ENCODE measurements at places on chromosomes 6 and 20.

GRCh38 chr20:4998160-4998651, 3.1 kb downstream of the SLC23A2 start:
- no peak for DNase-seq

DNA sequence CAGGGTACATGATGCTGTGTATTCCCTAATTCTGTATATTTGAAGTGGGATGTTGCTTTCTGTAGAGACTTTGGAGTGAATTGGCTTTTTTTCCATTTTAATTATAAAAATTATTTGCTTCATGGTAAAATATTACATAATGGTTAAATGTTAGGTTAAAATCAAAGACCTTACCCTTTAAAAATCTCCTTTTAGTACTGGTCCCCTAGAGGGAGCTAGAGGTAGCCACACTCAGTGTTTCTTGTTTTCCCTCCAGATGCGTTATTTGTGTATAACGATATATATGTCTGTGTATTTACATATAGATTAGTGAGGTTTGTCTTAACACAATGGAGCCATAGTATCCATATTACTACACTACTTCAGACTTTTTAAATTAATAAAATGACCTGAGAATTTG, 146.7 kb downstream of the PLCB4 start:
- no peak for DNase-seq

DNA sequence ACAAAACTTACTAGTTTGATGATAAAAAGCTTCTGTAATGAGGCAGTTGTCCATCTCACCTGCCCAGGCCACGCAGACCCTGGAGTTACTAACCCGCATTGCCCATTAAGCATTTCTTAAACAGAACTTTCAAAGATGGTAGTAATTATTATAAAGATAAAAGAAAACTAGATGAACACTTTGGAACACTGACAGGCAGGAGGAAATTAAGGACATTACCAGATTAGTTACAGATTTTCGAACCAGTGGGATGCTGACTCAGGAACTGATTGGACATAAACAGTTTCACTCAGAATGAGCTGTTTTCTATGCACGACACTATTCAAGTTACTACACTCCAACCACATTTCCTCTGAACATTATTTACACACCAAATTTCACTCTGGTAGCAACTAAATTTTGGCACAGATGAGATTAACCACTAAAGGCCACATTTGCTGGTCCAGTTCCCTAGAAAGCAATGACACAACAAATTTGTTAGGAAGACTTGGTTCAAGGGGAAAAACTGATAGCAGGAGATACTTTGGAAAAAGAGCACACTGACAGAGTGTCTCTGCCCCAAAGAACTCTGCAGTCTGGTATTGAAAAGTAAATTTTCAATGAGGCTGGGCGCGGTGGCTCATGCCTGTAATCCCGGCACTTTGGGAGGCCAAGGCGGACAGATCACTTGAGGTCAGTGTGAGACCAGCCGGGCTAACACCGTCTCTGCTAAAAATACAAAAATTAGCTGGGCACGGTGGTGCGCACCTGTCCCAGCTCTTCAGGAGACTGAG, 3.0 kb downstream of the ROMO1 start:
- no peak for DNase-seq

DNA sequence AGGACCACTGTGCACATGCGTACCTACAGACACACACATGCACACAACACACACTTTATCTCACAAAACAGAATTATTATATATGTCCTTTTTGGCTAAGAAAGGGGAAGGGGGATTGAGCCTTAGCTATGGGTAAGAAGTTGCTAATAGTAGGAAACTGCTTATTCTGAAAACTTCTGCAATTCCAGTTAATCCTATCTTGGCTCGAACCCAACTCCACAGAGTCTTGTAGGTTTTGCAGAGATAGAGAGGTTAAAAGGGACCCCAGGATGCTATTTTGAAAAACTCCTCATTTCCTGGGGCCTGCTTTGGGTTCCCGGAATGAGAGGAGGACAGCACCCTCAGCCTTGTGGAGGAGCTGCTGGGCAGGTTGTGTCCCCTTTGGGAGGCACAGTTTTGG, 233.8 kb downstream of the CLIC5 start:
- DNase-seq: no peak

Measured in stimulated activated CD8-positive, alpha-beta memory T cell treated with anti-CD3 and anti-CD28 coated beads, Interleukin-7, amount 100 ng/mL, for 4 hours (primary cell).